ENCODE measurements at places on chromosomes 7 and 10. TPM values are rescaled to one million over a fixed set of nuclear protein-coding genes. Genes with fewer than 3 reads are reported as not detected.

Gene HNRNPF
- total RNA-seq: 342 TPM

Gene GPR85
- total RNA-seq: not detected

Gene CHN2
- 0.38 TPM for total RNA-seq

Gene C1GALT1
- 27.8 TPM for total RNA-seq

Gene EN2
- 0.85 TPM for total RNA-seq

Gene SSC4D
- 1.4 TPM for total RNA-seq

Gene SPOCK2
- total RNA-seq: 0.51 TPM

Gene HGF
- 0.05 TPM for total RNA-seq

Gene NT5C2
- total RNA-seq: 71.2 TPM

Gene CDK13
- total RNA-seq: 19.8 TPM

Gene AOAH
- 0.15 TPM for total RNA-seq

Gene TRIM50
- not detected for total RNA-seq

Gene FGL2
- total RNA-seq: not detected

Gene NUTM2A
- 0.13 TPM for total RNA-seq

Gene SFR1
- total RNA-seq: 13.4 TPM

Gene FAM24A
- total RNA-seq: not detected

Gene DNAJC1
- total RNA-seq: 28.4 TPM

Gene ARHGAP19
- 4.9 TPM for total RNA-seq

Gene RAB19
- not detected for total RNA-seq

Data from A549 treated with Hydrocortisone at 1 μM for 4 hours (cell line).